Thoracic aorta (tissue), 2 donors: ENCODE measurements at places on chromosomes 13 and 19. TPM values are rescaled to one million over a fixed set of nuclear protein-coding genes. Genes with fewer than 3 reads are reported as not detected.
A peak's percentile ranks its signal among the peaks of the same experiment; 100 is the strongest.

DNA sequence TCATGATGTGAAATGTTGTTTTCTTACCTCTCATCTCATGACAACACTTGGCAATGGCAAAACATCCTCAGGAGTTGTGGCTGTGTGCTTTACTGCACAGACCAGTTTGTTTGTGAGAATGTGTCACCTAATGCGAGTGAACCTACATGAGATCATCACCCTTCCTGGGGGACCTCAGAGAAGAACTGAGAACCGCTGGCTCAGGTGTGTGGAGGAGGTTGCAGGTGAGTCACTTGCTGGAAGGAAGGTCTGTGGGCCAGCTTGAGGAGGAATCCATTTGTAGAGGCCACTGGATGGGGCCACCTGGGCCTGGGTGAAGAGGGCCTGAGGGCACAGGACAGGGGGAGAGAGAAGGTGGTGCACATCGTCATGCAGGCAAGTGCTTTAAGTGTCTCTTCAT, 3.0 kb upstream of the CEACAM1 start:
- no peaks in the 10 kb centered on the region for H3K27me3 ChIP-seq
- H3K4me1 ChIP-seq = no peaks in the 10 kb centered on the region
- DNase-seq = no peak
- H3K4me3 ChIP-seq = no peak overlapping the region

GRCh38 chr13:20495087-20496023, 30.3 kb downstream of the CRYL1 start:
- no peaks in the 10 kb centered on the region for H3K36me3 ChIP-seq
- peak; percentile 30 for DNase-seq
- H3K4me1 ChIP-seq = no peaks in the 10 kb centered on the region
- H3K27me3 ChIP-seq = no peaks in the 10 kb centered on the region
- H3K27ac ChIP-seq = no peak overlapping the region

- H3K4me1 ChIP-seq = no peaks in the 10 kb centered on the region
- no peak overlapping the region for H3K27ac ChIP-seq
- DNase-seq = no peak
- H3K36me3 ChIP-seq = no peaks in the 10 kb centered on the region
- H3K27me3 ChIP-seq = no peaks in the 10 kb centered on the region
Measured at GRCh38 chr19:19955208-19955607, 54.5 kb downstream of the ZNF93 start.

DNA sequence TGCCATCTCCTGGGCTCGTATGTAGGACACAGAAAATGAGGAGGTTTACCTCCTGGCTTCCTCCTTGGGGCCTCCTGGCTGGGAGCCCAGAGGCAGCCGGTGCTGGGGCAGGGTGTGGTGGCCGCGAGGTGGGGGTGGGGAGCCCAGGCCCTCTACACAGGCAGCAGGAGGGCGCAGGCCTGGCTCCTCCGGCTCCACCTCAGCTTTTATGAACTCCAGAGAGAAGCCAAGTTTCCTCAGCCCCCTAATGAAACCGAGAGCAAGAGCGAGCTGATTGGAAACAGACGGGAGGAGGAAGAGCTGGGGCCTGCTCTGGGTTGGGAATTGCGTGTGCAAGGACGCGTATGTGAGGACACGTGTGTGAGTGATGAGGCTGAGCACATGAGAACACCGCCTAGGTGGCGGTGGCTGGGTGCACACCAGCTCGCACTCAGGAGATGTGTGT, 23.1 kb downstream of the LYL1 start:
- H3K36me3 ChIP-seq = peaks cover 38% of the 10 kb centered on the region
- no peak for DNase-seq
- peaks cover 41% of the 10 kb centered on the region for H3K4me1 ChIP-seq
- no peaks in the 10 kb centered on the region for H3K27me3 ChIP-seq
- peak overlapping the region; percentile 88 for H3K27ac ChIP-seq

DNA sequence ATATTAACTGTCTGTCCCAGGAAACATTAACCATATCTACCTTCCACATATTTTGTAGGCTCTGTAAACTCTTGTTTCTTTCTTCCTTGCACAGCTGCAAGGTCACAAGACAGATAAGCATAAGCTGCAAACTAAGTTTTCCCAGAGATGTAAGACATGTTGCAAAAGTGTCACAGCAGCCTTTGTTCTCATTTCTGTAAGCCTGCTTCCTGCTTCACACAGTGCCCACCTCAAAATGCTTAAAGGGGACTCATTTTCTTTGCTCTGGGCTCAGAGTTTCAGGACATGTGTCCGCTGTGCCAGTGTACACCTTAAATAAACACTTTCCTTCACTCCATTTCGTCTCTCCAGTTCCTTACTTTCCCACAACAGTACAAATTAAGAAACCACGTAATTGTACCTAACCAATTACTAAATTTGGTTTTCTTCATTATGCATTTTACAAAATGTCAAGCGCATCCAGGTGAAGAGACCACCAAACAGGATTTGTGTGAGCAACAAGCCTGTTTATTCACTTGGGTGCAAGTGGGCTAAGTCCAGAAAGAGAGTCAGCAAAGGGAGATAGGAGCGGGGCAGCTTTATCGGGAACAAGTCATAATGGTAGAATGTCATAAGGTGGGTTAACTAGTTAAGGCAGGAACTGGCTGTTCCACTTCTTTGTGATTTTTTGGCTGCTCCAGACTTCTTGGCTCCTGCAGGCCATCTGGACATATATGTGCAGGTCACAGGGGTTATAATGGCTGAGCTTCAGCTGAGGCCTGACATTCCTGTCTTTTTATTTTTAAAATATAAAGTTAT, 12.7 kb upstream of the ZNF431 start:
- no peak overlapping the region for H3K27ac ChIP-seq
- H3K27me3 ChIP-seq = no peaks in the 10 kb centered on the region
- no peaks in the 10 kb centered on the region for H3K36me3 ChIP-seq
- H3K4me1 ChIP-seq = no peaks in the 10 kb centered on the region

DNA sequence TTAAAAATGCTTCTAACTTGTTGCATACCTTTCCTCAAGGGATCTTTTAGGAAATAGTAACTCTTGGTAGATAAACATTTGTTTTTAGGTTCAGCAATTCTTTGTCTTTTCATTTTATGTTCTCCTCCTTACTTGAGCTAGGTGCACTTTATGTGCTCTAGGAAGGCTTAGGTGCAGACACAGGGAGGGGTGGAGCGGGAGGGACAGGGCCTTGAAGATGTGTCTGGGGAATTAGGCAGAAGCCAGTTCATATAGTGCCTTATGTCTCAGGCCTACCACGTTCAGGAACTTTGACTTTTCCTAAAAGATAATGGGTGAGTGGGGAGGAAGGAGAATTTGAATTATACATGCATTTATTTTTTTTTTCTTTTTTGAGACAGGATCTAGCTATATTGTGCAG, 37.7 kb downstream of the IRS2 start:
- peaks cover 14% of the 10 kb centered on the region for H3K36me3 ChIP-seq
- no peak for DNase-seq
- no peak overlapping the region for H3K27ac ChIP-seq
- no peaks in the 10 kb centered on the region for H3K4me1 ChIP-seq
- H3K27me3 ChIP-seq = no peaks in the 10 kb centered on the region

- H3K4me3 ChIP-seq = no peak overlapping the region
- H3K27ac ChIP-seq = no peak overlapping the region
- H3K36me3 ChIP-seq = no peaks in the 10 kb centered on the region
- H3K4me1 ChIP-seq = no peaks in the 10 kb centered on the region
- H3K27me3 ChIP-seq = no peaks in the 10 kb centered on the region
- no peak for DNase-seq
Measured at GRCh38 chr13:43489233-43489632, 297.5 kb downstream of the ENOX1 start.

DNA sequence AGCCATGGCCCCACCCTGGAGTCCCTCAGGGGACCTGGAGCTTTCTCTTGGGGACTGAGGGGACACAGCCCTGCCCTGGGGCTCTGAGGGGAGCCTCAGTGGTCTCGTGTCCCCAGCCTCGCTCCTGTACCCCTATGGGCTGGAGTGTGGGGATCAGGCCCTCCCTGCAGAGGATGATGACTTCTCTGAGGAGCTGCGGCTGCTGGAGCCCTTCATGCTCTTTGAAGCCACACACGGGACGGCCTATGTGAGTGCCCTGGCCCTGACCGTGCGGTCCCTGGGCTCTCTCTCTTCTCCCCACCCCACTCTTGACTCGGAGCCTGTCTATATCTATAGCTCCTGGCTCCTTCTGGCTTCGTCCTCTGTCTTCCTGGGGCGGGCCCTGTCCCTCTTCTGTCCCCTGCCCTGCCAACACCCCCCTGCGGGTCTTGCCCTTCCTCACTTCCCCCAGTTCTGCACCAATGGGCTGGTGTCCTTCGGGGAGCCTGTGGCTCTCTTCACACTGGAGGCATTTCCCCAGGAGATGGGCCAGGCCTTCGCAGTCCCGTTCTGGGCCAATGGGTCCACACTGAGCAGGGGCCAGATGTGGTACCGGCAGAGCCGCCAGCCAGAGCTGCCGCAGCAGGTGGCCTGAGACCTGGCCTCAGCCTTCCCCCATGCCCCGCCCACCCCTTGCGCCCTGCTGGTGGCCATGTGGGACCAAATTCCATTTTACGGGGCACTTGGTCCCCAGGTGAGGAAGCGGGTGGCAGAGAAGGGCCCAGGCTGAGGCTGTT, 33.1 kb downstream of the HPN start:
- H3K4me3 ChIP-seq = no peak overlapping the region
- no peak overlapping the region for H3K27ac ChIP-seq
- H3K4me1 ChIP-seq = no peaks in the 10 kb centered on the region
- no peaks in the 10 kb centered on the region for H3K36me3 ChIP-seq
- H3K27me3 ChIP-seq = no peaks in the 10 kb centered on the region

DNA sequence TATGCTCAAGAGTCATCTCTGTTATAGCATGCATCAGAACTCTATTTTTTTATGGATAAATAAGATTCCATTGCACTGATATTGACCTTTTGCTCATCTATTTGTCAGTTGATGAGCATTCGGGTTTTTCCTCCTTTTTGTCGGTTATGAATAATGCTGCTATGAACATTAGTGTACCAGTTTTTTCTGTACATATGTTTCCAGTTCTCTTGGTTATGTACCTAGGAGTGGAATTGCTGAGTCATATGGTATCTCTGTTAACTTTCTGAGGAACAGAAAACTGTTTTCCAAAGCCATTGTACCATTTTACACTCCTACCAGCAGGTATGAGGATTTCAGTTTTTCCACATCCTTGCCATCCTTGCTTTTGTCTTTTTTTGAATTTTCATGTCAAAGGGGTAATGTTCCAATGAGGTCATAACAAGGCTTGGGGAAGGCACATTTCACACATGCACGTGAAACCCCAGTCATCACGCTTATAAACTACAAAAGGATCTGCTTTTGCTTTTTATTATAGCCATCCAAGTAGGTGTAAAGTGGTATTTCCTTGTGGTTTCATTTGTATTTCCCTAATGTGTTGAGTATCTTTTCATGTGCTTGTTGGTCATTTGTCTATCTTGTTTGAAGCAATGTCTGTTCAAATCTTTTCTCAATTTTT, 14.6 kb downstream of the KBTBD7 start:
- H3K27me3 ChIP-seq = no peaks in the 10 kb centered on the region
- H3K4me1 ChIP-seq = no peaks in the 10 kb centered on the region
- no peak overlapping the region for H3K4me3 ChIP-seq
- no peak overlapping the region for H3K27ac ChIP-seq
- H3K36me3 ChIP-seq = no peaks in the 10 kb centered on the region
- no peak for DNase-seq

- H3K4me1 ChIP-seq = no peaks in the 10 kb centered on the region
- H3K36me3 ChIP-seq = no peaks in the 10 kb centered on the region
- no peak overlapping the region for H3K27ac ChIP-seq
- no peaks in the 10 kb centered on the region for H3K27me3 ChIP-seq
Measured at GRCh38 chr19:29245215-29245614, 32.3 kb upstream of the UQCRFS1 start.

- H3K4me1 ChIP-seq = no peaks in the 10 kb centered on the region
- no peaks in the 10 kb centered on the region for H3K27me3 ChIP-seq
- H3K27ac ChIP-seq = no peak overlapping the region
- H3K36me3 ChIP-seq = no peaks in the 10 kb centered on the region
- DNase-seq = no peak
- no peak overlapping the region for H3K4me3 ChIP-seq
Measured at GRCh38 chr13:58085819-58086218, 454.3 kb downstream of the PCDH17 start.

DNA sequence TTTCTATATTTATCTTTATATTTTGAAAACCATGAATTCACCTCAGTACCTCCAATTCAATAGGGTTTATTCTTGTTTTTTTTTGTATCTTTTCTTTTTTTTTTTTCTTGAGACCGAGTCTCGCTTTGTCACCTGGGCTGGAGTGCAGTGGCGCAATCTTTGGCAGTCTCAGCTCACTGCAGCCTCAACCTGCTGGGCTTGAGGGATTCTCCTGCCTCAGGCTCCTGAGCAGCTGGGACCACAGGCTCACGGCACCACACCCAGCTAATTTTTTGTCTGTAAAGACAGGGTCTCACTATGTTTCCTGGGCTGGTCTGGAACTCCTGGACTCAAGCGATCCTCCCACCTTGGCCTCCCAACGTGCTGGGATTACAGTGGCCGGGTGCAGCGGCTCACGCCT, 23.1 kb upstream of the EVI5L start:
- no peaks in the 10 kb centered on the region for H3K27me3 ChIP-seq
- H3K27ac ChIP-seq = no peak overlapping the region
- no peak overlapping the region for H3K4me3 ChIP-seq
- no peaks in the 10 kb centered on the region for H3K4me1 ChIP-seq
- no peaks in the 10 kb centered on the region for H3K36me3 ChIP-seq

GRCh38 chr19:1467490-1468273, 11.3 kb downstream of the C19orf25 start:
- H3K27ac ChIP-seq = no peak overlapping the region
- H3K4me1 ChIP-seq = peaks cover 44% of the 10 kb centered on the region
- H3K27me3 ChIP-seq = peaks cover 35% of the 10 kb centered on the region
- H3K36me3 ChIP-seq = no peaks in the 10 kb centered on the region
- peak overlapping the region; percentile 45 for H3K4me3 ChIP-seq

DNA sequence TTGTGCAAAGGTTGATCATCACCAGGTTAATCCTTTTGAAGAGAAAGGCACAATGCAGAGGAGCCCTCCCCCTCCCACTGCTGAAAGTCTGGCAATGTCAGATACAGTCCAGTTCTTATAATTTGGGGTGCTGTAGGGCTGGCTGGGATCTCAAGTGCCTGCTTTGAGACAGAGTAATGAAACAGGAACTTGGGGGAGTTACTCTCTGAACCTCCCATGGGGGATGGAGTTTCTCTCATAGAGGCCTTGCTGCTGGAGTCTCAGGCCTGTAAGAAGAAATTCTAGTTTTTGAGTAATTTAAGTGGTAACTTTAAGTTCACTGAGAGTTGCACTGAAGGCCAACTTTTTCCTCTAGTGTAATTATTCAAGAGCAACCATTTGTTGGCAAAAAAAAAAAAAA, 410.5 kb downstream of the KCNRG start:
- peaks cover 19% of the 10 kb centered on the region for H3K4me1 ChIP-seq
- H3K27ac ChIP-seq = no peak overlapping the region
- no peaks in the 10 kb centered on the region for H3K27me3 ChIP-seq
- no peaks in the 10 kb centered on the region for H3K36me3 ChIP-seq
- no peak for DNase-seq

GRCh38 chr13:40315416-40316064, 350.9 kb downstream of the FOXO1 start:
- no peak for DNase-seq
- peaks cover 4% of the 10 kb centered on the region for H3K4me1 ChIP-seq
- no peaks in the 10 kb centered on the region for H3K36me3 ChIP-seq

SLC25A42 gene
- total RNA-seq = 8.3 TPM

LIM2 gene
- not detected for total RNA-seq

CASP14 gene
- not detected for total RNA-seq

TLE6 gene
- total RNA-seq = 5.3 TPM

SLC10A2 gene
- total RNA-seq = not detected

CC2D1A gene
- total RNA-seq = 38.7 TPM

COMP gene
- total RNA-seq = 16.9 TPM

CCDC8 gene
- total RNA-seq = 22.6 TPM
